ENCODE measurements at places on chromosomes 11 and 22.

DNA sequence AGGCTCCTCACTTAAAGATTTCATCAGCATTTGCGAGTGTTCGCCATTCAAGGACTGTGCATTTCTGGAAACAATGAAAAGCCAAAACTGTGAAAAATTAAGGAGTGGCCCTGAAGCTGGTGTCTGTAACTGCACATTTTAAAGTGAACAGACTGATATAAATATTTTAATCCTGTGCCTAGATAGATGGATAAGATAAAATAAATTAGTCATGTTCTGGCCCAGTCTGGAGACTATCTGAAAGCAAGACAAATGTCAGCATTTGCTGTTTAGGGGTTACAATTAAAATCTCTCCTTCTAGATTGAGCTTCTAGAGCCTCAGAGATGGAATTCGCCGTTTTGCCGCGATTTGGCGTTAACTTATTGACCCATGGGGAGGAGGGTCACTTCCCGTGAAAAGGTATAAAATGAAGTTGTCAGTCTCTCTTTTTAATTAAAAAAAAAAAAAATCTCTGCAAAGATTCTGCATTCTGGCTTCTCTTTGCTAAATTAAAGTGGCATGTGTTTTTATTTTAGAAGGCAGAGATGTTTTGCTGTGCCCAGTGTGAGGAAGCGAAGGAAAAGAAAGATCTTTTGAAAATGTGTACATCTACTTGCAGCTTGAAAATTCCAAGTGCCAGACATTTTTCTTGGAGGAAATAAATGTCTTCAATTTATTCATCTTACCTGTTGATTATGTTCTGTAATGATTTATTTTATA, 79.7 kb upstream of the WNT7B start:
- H3K27ac ChIP-seq = no peak overlapping the region
- H3K4me3 ChIP-seq = no peak overlapping the region
- peaks cover 3% of the 10 kb centered on the region for H3K4me1 ChIP-seq

DNA sequence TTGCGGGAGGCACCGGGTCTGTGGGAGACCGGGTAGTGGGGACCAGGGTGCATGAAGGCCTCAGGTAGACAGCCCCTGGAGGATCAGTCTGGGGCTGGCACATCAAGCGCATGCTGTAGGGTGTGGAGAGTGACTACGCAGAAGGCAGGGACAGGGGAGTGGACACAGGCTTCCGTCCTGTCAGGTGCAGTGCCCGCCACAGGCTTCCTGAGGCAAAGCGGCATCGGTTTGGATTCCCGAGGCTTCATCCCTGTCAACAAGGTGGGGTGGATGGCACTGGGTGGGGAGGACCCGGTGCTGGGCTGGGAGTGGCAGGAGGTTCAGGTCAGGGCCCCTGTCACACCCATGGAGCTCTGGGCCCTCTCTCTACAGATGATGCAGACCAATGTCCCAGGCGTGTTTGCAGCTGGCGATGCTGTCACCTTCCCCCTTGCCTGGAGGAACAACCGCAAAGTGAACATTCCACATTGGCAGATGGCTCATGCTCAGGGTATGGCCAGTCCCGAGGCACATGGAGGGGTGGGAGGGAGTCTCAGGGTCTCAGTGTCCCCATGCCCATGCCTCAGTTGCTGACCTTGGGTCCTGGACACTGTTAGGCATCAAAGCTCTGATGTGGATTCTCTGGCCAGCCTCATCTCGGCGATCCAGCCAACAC, 4.5 kb upstream of the LZTR1 start:
- DNase-seq = no peak
- no peaks in the 10 kb centered on the region for H3K36me3 ChIP-seq
- peaks cover 26% of the 10 kb centered on the region for H3K4me1 ChIP-seq
- no peaks in the 10 kb centered on the region for H3K27me3 ChIP-seq
- no peak overlapping the region for H3K4me3 ChIP-seq

DNA sequence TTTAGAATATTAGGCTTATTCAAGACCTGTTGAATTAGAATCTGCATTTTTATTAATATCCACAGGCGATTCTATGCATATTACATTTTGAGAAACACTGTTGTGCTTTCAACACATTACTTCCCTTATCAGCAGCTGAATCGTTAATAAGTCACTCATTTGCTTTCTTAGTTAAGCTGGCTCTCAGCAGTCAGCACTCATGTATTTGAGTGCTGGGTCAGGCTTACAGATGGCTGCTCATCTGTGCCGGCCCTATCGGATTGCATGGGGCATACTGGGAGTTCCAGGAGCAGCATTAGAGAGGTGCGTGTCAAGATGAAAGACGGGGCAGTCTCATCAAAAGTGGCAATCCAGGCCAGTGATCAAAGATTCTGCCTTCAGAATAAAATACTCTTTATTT, 10.8 kb upstream of the OR51L1 start:
- no peaks in the 10 kb centered on the region for H3K4me1 ChIP-seq
- no peaks in the 10 kb centered on the region for H3K27me3 ChIP-seq
- no peak for DNase-seq
- no peaks in the 10 kb centered on the region for H3K36me3 ChIP-seq
- no peak overlapping the region for H3K27ac ChIP-seq
- no peak overlapping the region for H3K4me3 ChIP-seq

DNA sequence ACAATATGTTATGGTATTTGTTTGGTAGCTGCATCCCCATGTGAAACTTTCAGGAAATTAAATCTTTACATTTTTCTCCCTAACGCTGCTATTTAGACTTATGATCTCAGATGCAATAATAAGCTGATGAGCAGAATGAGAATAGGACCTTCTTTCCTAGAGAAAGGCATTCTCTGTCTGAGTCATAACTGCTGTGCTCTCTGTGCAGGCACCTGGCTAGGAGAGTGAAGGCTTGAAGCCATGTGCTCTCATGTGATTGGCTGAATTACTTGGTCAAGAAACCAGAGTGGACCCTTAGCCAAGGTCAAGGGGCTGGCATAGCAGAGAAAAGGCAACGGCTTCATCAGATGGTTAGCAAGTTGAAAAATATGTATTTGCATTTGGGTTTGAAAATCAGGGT, 185.0 kb downstream of the ADAMTS15 start:
- no peaks in the 10 kb centered on the region for H3K36me3 ChIP-seq
- H3K4me1 ChIP-seq = peaks cover 3% of the 10 kb centered on the region
- H3K4me3 ChIP-seq = no peak overlapping the region
- no peak overlapping the region for H3K27ac ChIP-seq

GRCh38 chr22:50550395-50550794, 4.7 kb downstream of the KLHDC7B start:
- no peak overlapping the region for H3K27ac ChIP-seq
- no peak overlapping the region for H3K4me3 ChIP-seq
- no peak for DNase-seq
- peaks cover 4% of the 10 kb centered on the region for H3K27me3 ChIP-seq
- H3K36me3 ChIP-seq = no peaks in the 10 kb centered on the region

GRCh38 chr11:63019506-63019905, 3.9 kb upstream of the SLC22A8 start:
- H3K27me3 ChIP-seq = no peaks in the 10 kb centered on the region
- H3K36me3 ChIP-seq = no peaks in the 10 kb centered on the region
- DNase-seq = no peak
- H3K4me1 ChIP-seq = peaks cover 4% of the 10 kb centered on the region

- H3K36me3 ChIP-seq = no peaks in the 10 kb centered on the region
- no peaks in the 10 kb centered on the region for H3K4me1 ChIP-seq
- DNase-seq = no peak
- H3K27ac ChIP-seq = no peak overlapping the region
Measured at GRCh38 chr11:123116486-123116885, 54.5 kb upstream of the HSPA8 start.
